OCI-LY7 (cell line): ENCODE measurements at places on chromosomes 3 and 15. TPM values are rescaled to one million over a fixed set of nuclear protein-coding genes. Genes with fewer than 3 reads are reported as not detected.

DNA sequence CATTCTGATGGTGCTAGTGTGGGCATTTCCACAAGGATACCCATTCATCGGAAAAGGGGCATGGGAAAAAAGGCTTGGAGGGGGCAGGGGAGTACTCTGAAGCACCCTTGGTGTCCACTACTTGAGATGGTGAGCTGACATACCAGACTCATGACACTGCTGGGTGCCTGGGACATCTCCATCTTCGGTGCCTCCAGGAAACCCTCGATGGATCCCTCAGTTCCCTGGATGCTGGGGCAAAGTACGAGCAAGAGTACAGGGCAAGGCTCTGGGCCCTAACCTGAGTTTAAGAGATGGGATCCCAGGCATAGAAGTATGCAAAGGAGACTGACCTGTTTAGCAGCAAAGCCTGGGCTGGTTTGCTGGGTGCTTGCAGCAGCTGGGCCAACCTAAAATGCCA lies 5.2 kb upstream of the IP6K1 start:
- DNase-seq = no peak

- no peak for DNase-seq
Observed at GRCh38 chr15:82298520-82298919, 35.9 kb downstream of the SAXO2 start.

DNA sequence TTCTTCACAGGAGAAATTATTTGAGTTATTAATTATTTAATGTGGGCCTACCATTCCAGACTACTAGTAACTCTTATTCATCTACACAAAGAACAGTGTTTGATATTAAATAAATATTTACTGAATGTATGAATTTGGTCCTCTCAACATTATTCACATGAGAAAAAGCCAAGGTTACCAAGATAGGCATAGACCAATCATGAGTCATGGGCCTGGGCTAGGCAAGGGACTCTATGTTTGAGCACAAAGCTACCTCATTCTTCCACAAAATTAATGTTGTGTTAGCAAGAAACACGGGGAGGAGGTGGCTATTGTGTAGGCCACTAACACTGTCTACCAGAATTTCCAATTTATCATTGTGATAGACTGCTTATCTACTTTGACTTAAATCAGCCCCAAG lies 115.7 kb downstream of the SERPINI1 start:
- no peak for DNase-seq

GRCh38 chr15:49900006-49900902 lies 218.8 kb downstream of the ATP8B4 start:
- no peak for DNase-seq

DNA sequence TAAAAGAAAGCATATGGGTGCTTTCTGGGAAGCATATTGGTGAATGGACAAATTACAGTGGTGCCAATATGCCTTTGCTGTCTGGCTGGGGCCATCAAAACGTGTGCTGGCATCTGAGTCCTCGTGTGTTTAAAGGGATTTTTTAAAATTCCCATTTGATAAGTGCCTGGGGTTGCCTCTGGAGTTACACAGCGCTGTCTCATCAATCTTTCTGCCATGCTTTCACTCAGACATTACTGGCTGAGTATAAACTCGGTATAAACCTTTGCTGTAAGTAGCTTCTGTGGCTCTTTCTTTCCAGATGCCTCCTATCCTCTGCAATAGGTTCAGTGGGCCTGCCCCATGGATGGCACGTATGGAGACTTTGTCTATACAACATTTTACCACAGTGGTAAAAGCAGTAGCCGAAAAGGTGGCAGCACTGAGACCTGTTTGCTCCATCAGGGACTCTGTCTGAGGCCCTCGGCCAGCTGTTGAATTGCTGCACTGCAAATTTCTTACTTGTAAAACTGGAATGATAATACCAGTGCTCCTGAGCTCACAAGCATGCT lies 195.5 kb downstream of the LPP start:
- peak; percentile 44 for DNase-seq

DNA sequence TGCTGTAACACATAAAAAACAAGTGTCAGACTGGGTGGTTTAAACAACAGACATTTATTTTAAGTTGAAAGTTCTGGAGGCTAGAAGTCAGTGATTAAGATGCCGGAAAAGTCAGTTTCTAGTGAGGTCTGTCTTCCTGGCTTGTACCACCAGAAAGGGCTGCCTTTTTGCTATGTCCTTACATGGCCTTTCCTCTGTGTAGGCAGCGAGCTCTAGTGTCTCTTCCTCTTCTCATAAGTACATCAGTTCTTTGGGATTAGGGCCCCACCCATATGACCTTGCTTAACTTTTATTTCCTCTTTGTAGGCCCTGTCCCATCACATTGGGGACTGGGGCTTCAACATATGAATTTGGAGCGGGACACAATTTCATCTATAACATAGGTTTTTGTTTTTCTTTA lies 128.0 kb downstream of the BBX start:
- no peak for DNase-seq

GRCh38 chr3:44762170-44762677 lies 630 bp downstream of the KIF15 start:
- peak; percentile 18 for DNase-seq

GRCh38 chr3:188488801-188489200 lies 334.8 kb downstream of the LPP start:
- DNase-seq = no peak

GRCh38 chr15:63822580-63822979 lies 11.2 kb downstream of the HERC1 start:
- DNase-seq = no peak

- no peak for DNase-seq
Observed at GRCh38 chr3:186551387-186551786, 7.2 kb upstream of the CRYGS start.

- no peak for DNase-seq
Observed at GRCh38 chr3:73708956-73709355, 84.2 kb upstream of the PDZRN3 start.

- no peak for DNase-seq
Observed at GRCh38 chr3:41112466-41112865, 86.8 kb upstream of the CTNNB1 start.

DNA sequence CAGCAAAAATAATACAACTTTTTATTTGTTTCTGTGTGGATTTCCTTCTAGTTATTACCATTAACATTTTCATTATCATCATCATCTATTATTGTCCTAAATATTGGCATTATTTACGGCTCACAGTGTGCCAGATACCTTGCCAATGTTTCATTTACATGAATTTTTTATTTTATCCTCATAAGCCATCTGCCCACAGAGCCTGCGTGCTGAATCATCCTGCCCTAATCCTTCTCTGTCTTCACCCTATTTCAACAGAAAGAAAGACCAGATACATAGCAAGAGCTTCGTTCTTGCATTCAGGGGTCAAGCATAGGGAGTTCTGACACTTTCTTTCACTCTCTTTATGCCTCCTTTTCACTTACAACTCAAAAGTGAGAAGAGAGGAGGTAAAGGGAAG lies 82.0 kb downstream of the KCNMB2 start:
- no peak for DNase-seq

GRCh38 chr3:28777806-28778475 lies 429.3 kb upstream of the AZI2 start:
- no peak for DNase-seq

The NANOGP8 gene
- total RNA-seq = not detected in 2 replicates

The GLCE gene
- 7.0 and 7.2 TPM in 2 replicates for total RNA-seq

The ISLR gene
- total RNA-seq = not detected in 2 replicates

The ABI3BP gene
- total RNA-seq = not detected in 2 replicates

The CHRFAM7A gene
- not detected in 2 replicates for total RNA-seq

The EIF3J gene
- total RNA-seq = 129 and 131 TPM in 2 replicates
